ENCODE measurements at places on chromosomes 2 and 18.

DNA sequence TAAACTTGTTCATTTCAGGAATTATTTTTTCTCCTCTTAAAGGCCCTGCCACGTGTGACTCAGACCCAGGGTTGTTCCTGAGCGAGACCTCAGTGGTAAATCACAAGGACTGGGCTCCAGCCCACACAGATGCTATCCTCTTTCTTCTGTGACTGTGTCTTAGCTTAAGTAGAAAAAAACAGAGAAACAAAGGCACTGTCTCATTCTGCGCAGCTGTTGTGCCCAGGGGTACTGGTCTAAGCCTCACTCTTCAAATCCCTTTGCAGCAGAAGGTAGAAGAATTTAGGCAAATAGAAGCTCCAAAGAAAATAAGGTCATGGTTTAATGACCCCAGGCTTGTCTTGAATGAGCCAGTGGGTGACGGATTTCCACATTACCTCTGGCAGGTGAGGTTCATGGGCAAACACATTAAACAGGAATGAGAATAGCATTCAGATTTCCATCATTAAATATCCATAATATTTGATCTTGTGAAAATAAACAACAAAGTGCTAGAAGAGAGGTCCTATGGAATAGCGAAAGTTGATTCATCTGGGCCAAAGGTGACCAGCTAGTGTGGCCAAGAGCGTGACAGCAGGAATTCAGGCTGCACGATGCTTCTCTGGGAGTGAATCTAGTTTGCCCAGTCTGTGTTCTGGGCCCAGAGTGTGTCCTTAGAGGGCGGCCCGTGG lies 63.3 kb downstream of the LIPG start:
- peak; percentile 31 for DNase-seq

DNA sequence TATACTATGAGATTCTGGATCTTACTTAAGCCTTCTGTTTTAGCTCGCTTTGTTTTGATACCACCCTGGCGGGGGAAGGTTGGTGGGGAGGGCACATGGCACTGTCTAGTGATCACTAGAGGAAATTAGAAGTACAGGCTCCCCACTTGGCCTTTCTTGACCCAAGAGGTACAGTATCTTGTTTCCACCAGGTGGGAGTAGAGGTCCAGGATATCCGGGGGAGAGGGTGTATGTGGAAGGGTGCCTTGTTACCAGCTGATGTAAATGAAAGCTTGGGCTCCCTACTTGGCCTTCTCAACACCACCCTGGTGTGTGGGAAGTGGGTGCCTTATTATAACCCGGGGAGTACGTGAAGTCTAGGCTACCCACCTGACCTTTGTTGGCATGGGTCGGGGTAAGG lies 7.5 kb downstream of the GALNT1 start:
- peak; percentile 70 for DNase-seq

DNA sequence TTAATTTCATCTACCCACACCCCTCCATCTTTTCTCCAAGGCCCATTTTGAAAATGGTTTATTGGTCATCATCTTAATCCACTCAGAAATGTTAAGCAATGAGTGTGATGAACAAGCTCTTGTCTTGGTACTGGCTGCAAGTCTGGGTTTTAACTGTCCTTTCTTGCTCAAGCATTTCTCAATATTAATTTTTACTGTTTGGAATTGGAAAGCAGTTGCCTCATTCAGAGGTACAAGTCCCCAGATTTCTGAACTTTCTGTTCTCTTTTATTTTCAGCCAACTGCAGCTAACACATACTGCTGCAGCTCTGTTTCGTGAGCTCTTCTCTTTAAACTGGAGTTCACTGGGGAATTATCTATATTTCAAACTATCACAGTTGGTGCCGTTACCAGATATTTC lies 99.4 kb upstream of the TEX51 start:
- DNase-seq = no peak

- no peak for DNase-seq
Observed at GRCh38 chr2:206260188-206261012, 14.1 kb upstream of the ZDBF2 start.

DNA sequence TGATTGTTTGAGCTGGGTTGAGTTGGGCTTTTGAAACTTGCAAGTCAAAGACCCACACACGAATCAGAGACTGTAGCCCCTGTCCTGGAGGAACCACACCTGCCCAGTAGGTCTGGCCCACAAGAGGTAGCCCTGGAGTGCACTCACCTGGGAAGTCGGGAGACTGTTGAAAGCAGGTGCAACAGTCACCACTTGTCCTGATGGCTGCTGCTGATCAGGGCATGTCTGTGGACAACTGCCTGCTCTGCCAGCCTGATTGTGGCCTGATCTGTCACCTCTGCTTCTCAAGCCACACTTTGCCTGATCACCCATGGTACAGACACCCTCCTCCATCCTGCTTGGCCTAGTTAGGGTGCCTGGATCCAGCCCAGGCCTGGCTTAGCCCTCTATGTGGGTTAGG lies 105.0 kb upstream of the HAAO start:
- DNase-seq = no peak

GRCh38 chr2:138707392-138708074 lies 72.7 kb downstream of the NXPH2 start:
- DNase-seq = no peak

DNA sequence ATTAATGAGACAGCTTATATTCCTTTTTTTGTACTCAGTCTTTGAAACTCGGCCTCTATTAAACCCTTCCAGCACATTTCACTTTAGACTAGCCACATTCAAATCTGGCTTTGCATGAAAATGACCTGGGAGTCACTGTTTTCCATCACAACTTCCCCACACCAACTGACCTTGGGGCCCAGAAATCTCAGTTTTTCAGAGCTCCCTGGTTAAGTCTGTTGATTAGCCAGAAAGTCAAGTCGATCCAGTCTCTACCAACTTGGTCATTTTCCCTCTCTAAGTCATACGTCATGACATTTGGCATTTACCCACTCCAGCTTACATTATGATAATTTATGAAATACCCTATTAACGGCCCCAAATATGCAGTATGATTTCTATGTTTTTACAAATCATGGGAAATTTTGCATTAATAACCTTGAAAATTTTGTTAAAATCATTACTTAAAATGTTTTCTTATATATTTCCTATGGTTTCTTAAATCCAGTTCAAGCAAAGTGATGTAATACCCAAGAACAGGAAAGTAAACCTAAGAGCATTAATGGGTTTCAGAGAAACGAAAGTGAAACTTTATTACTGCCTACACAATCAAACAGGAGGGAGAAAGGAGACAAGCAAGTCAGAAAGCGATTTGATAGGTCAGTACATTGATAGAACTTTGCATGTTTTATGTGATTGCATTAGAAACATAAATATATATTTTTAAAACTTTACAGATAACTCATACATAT lies 77.1 kb downstream of the SPATS2L start:
- DNase-seq = no peak

DNA sequence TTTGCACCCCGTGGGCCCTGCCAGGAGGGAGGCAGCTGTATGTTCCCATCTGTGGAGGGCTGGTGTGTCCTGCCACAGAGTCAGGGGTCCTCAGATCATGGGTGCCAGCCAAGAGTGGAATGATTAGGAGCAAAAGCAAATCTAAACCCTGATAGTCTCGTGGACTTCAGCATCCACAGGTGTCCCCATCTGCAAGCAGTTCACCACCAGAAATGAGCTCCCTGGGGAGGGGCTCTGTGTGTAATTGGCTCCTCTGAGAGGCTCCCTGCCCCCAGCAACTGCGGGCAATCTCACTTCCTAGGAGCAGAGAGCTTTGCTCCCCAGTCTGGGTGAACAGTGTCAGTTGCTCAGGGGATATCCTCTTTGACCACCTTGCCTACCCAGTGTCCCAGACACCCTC lies 78.1 kb downstream of the HNRNPLL start:
- no peak for DNase-seq
